Suppressor macrophage treated with lipopolysaccharide for 1 hour (primary cell): ENCODE measurements at places on chromosomes 2 and 18.

DNA sequence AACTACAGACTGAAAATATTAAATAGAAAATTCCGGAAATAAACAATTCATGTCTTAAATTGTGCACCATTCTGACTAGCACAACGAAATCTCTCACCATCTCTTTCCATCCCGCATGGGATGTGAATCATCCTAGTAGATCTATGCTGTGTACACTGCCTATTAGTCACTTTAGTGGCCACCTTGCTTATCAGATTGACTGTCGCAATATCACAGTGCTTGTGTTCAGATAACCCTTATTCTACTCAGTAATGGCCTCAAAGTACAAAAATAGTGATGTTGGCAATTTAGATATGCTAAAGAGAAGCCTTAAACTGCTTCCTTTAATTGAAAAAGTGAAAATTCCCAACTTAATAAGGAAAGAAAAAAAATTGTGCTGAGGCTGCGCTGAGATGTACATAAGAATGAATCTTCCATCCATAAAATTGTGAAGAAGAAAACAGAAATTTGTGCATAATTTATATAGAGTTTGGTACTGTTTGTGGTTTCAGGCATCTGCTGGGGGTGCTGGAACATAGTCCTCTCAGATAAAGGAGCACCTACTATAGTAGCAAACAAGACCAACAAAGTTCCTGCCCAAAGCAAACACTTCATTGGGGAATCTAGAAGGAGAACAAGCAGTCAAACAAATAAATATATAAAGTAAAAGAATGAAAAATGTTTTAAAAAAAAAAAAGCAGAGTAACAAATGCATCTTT, 12.0 kb downstream of the PSMD1 start:
- no peak for DNase-seq

DNA sequence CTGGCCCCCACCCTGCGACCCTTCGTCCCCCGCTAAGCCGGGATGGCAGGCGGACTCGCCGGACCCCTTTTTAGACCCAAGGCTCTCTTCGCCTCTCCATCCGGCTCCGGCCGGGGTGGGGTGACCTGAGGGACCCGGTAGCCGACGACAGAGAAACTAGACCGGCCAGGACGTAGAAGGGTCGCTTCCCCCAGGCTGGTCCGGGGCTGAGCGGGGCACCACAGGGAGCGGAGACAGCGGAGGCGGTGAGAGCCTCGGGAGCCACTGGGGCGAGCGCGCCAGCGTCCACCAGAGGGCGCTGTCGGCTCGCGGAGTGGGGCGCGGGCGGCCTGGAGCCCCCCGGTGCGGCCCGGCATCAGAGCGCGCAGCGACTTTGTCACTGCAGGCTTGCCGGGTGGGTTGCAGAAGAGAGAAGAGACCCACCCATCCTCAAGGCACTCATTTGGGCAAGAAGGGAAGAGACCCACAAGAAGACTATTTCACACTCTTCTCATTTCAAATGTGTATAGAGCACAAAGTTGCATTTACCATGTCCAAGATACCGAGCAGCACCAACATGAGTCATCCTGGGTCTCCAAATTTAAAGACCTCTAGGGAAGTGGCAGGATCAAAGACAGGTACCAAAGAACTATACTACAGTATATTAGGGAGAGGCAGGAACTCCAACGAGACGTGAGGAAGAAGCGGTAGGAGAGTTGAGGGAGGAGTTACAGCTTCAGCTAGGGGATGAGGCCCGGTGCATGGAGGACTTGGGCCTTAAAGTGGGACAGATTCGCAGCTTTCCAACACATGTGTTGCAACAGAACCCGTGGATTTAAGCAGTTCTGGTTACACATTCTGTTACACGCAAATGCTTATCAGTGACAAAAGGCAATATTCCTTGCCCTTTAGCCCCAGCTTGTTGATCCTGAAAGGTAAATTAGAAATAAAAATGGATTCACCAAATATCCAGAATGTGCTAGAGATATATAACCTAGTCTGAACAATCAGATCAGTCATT, 7.6 kb upstream of the PRKCE start:
- peak; percentile 90 for DNase-seq

DNA sequence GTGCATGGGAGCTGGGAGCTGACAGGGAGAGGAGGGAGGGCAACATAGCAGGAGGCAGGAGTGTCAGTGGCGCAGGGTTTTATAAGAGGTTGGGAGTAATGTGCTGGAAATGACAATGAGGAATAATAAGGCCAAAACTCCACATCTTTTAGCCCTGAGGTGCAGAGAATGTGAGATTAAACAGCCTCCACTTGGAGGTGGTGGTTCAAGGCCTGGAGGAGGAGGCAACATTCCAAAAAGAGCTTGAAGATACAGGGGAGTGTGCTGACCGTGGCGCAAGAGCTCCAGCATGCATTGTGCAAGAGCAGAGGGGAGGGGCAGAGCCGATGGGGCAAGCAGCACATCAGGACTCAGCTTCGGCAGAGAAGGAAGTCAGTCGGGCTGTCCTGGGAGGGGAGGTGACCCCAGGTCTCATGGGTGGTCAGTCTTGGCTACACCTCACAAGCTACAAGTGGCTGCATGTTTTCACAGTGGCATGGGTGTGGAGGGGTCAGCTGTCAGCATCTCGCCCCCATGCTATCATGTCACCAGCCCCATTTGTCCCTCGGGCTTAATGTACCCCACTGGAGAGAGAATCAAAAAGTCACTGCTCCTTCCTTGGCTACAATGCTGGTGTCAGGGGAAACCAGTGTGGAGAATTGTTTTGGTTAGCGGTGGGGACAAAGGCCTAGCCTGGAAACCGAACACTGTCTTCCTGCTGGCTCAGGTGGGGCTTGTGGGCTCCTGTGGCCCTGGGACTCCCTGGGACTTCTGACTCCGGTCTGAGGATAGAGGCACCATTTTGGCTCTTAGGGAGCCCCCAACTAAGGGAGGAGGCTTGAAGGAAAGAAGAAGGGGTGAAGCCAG, 208.0 kb downstream of the ZFP36L2 start:
- DNase-seq: peak; percentile 89

DNA sequence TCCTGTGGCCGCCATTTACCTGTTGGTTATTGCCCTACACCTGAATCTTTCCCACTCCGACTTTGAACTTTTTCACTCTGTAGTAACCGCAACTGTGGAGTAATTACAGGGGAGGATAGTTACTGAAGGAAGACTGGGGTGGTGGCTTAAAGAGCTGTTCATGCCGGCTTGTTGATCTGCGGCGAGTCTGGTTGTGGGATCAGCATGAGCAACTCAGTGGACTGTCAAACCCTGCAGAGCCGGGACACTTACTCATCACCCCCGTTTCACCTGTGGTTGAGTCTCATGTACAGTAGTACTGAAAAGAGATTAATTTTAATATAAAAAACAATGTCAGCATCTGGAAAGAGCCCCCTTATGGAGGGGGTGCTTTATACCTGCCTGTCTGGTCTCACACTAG, 2.1 kb downstream of the ASB1 start:
- DNase-seq: no peak

GRCh38 chr2:196473617-196474016, 165.9 kb upstream of the CCDC150 start:
- DNase-seq: no peak

- no peak for DNase-seq
Observed at GRCh38 chr2:74278694-74279093, 64.5 kb downstream of the SLC4A5 start.

DNA sequence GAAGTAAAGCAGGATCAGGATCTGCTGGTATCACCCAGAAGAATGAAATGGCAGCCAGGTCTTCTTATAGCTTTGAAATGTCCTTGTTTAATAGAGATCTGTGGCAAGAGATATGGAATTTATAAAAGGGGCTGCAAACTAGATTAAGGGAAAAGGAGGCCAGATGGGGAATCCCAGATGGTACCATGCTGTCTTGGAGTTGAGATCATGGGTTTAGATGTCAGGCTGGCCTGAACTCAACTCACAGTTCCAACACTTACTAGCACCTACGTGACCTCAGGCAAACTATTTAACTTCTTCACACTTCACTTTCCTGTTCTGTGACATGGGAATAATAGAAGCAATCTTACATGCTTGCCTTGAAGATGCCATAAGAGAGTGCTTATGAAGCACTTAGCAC, 188.2 kb downstream of the ALK start:
- no peak for DNase-seq

- DNase-seq: no peak
Observed at GRCh38 chr2:235557903-235558302, 64.1 kb downstream of the AGAP1 start.

- no peak for DNase-seq
Observed at GRCh38 chr18:70022636-70023035, 75.0 kb upstream of the CD226 start.

GRCh38 chr2:136376211-136376610, 258.3 kb upstream of the CXCR4 start:
- DNase-seq: no peak

DNA sequence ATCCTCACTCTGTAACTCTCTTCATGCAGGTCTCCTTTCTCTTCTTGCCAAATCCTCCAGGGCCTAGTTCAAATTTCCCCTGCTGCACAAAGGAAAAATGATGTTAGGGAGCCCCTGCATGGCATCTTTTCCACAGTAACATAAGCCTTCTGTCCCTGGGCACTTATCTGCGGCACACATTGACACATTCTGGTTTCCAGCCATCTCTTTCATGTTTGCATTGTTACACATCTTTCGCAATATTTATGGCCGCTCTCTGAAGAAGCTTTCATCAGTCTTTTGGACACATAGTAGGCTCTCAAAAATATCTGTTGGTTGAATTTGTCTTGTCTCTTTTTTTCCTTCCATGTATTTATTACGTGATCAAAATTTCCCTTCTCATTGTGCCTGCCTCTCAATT, 1806.1 kb upstream of the PIK3C3 start:
- DNase-seq: no peak

DNA sequence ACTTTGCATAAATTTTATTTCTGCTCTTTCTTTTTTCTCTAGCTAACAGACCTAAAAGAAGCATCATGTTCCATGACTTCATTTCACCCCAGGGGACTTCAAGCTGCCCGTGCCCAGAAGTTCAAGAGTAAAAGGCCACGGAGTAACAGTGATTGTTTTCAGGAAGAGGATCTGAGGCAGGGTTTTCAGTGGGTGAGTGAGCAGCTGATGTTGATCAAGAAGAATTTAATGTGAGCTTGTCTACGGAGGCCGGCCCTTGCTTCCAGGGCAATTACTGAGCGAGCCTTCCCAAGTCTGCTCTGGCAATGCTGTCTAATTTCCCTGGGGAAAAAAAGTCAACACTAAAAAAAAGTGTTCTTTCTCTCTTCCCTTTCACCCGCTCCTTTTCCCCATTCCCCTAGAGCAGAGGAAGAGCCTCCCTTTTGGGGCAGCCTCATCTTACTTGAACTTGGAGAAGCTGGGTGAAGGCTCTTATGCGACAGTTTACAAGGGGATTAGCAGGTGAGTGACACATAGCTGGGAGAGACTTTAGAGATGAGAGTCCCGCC, 1.2 kb downstream of the CDK15 start:
- DNase-seq: no peak

- DNase-seq: peak; percentile 26
Observed at GRCh38 chr2:31233231-31233630, 721 bp upstream of the EHD3 start.

DNA sequence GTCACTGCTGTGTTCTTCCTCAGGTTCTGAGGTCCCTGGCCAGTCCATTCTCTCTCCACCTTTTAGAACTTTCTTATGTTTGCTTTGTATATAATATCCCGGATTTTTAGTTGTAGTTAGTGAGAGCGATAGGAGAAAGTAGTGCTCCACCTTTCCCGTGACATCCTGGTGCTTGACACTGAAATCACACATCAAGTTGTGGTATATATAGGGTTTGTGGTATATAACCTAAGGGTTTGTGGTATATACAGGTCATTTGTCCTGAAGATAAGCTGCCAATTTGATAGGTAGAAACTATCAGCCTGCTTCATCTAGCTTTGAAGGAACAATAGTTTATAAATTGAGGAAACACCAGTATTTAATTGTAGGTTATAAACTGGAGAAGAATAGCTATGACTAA, 13.1 kb downstream of the ZNF892 start:
- DNase-seq: no peak

GRCh38 chr2:177817300-177817699, 255.3 kb downstream of the PDE11A start:
- no peak for DNase-seq

- DNase-seq: no peak
Observed at GRCh38 chr2:20766798-20767644, 55.9 kb downstream of the LDAH start.

DNA sequence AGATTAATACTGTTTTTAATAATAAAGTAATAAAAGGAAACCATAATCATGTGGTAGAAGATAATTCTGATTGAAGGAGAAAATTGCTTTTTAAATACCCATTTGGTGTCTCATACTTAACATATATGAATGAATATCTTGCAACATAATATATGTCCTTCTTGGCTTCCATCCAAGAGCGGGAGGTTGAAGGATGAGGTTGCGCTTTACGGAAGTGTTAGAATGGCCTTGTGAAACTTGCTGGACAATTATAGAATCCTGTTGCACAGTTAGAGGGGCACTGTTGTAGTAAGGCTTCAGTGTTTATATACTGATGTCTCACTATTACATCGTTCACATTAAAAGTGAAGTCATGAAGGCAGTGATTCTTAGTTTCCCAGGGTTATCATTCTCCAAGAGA, 9.4 kb downstream of the INSIG2 start:
- peak; percentile 78 for DNase-seq

DNA sequence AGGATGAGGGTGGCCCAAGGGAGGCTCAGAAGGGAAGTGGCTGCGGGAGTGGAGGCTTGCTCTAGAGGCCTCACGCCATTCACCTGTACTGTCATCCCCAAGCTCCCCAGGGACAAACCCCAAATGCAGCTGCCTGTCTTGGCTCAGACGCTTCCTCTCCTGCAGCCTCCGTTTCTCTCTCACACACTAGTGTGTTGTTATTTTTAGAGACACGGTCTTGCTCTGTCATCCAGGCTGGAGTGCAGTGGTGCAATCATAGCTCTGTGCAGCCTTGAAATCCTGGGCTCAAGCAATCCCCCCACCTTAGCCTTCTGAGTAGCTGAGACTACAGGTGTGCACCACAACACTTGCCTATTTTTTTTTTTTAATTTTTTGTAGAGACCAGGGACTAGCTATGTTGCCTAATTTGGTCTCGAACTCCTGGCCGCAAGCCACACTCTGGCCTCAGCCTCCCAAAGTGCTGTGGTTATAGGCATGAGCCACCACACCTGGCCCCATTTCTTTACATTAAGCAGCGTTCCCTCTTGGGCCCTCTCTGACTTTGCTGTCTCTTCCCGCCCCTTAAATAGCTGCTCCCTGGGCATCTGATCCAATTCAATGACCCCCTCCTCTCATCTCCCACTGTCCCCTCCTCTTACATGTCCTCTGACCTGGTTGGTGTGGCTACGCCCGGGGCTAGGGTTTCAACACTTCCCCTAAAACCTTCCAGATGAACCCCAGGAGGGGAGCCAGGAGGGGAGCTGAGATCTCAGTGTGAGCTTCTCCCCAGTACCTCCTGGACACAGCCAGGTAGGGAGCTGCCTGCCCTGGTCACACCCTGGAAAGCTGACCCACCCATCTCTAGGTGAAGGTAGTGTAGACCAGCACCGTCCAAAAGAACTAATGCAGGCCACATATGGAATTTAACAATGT, 24.0 kb upstream of the LOXHD1 start:
- no peak for DNase-seq

- no peak for DNase-seq
Observed at GRCh38 chr18:12769644-12770440, 67.0 kb downstream of the PSMG2 start.

GRCh38 chr18:11956371-11957308, 24.7 kb upstream of the IMPA2 start:
- DNase-seq: no peak

GRCh38 chr2:207515671-207516070, 14.1 kb upstream of the CREB1 start:
- no peak for DNase-seq
